Activated CD4-positive, CD25-positive, alpha-beta regulatory T cell (primary cell): ENCODE measurements at places on chromosomes 5 and 9.
A peak's percentile ranks its signal among the peaks of the same experiment; 100 is the strongest.

DNA sequence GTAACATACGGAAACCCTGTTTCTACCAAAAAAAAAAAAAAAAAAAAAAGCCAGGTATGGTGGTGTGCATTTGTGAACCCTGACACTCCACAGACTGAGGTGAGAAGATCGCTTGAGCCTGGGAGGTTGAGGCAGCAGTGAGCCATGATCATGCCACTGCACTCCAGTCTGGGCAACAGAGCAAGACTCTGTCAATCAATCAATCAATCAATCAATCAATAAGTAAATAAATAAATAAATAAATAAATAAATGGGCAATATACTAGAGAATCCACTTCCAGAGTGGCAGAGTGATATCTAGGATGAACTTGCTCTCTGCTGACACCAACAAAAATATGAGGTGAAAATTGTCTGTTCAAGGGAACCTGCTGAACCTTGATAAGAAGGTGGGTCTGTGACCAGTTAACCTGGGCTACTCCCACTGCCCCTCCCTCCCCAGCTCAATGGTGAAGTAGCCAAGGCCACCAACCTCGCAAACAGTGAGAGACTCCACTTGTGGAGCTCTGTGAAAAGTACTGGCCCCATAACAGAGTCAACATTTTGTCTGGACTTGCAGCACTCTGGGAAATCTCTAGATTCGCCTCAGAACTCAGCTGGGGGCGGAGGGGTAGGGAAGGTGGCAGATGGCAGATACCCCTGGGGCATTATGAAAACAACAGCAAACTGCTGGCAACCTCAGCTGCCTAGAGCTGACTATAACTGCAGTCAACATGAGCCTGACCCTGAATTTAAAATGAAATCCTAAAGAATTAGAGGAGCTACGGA, 163.7 kb downstream of the ROR2 start:
- no peak for DNase-seq

- DNase-seq, result no peak
These were observed 115.6 kb downstream of the WDR70 start for GRCh38 chr5:37494756-37495155.

GRCh38 chr9:14347406-14348122, 33.6 kb upstream of the NFIB start:
- DNase-seq, result no peak

GRCh38 chr5:95808013-95808685, 14.4 kb downstream of the GLRX start:
- DNase-seq, result no peak

- DNase-seq, result no peak
These were observed 535.7 kb upstream of the ACO1 start for GRCh38 chr9:31848505-31849285.

- no peak for DNase-seq
These were observed 77.2 kb downstream of the TSPAN17 start for GRCh38 chr5:176724472-176724871.

- DNase-seq, result no peak
These were observed 16.7 kb upstream of the UBQLN1 start for GRCh38 chr9:83724436-83724835.

GRCh38 chr9:113763429-113763828, 112.7 kb upstream of the ZNF618 start:
- DNase-seq, result no peak

GRCh38 chr9:73643379-73644013, 491.8 kb downstream of the ANXA1 start:
- DNase-seq, result no peak

DNA sequence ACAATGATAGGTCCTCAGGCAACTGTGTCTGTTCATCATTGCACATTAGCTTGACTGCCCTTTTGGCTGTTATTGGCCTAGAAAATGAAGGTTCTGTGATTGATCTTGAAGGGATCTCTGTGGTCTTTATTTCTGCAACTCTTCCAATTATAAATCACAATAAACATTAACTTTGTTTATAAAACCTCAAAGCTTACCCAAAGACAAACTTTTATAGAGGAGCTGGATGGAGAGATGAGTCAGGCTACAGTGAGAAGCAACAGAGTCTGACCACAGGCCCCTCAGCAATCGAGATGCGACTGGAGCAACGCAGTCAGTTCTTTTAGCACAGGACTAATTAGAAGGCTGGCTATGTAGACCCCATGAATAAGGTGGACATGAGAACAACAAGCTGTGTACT, 5.3 kb downstream of the MACROH2A1 start:
- no peak for DNase-seq

DNA sequence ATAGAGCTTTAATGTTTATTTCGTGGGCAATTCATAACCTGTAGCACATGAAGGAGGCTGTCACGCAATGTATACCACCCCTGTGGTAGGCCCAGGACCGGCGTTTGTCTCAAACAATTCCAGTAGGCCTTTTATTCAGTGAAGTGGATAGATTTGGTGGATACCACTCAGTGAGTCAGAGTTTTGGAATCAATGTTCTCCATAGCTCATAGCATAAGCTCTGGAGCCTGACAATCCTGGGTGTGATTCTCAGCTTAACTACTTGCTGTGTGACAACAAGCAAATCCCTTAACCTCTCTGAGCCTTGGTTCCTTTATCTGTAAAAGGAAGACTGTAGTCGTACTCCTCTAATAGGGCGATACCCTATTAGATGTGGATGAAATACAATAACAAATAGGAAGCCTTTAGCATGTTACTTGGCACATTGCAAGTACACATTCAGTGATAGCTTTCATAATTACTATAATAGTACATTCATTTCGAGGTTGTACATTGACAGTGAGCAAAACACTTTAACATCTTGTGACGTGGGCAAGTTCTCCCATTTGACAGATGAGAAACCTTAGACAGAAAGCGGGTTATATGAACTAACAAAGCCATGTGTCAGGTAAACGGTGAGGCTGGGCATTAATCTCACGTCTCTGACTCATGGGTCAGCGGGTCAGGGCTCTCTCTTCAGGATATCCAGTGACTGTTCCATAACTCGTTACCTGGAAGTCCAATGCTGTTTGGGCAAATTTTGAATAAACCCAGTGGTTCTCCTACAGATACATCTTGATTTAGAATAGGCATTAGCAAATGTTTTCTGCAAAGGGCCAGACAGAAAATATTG, 130.8 kb downstream of the C9orf152 start:
- DNase-seq, result no peak

- DNase-seq, result no peak
These were observed 57.4 kb upstream of the ADRA1B start for GRCh38 chr5:159858871-159859270.

DNA sequence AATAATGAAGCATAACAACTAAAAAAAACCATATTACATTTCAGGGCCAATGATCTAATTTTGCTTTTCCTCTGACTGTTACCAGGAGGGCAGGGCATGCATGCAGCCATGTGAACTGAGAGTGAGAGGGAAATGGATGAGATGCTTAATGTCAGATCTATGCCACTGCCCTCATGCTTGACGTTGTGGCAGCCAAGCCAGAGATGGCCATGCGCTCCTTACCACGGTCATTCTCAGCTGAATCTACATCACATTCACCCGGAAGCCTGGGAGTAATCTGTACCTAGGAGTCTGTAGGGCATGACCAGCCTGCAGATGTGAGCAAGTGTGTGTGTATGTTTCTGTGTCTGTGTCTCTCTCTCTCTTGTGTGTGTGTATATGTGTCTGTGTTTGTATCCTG, 183.7 kb downstream of the KDM4C start:
- no peak for DNase-seq

GRCh38 chr5:32559921-32560320, 25.4 kb upstream of the SUB1 start:
- DNase-seq, result no peak

DNA sequence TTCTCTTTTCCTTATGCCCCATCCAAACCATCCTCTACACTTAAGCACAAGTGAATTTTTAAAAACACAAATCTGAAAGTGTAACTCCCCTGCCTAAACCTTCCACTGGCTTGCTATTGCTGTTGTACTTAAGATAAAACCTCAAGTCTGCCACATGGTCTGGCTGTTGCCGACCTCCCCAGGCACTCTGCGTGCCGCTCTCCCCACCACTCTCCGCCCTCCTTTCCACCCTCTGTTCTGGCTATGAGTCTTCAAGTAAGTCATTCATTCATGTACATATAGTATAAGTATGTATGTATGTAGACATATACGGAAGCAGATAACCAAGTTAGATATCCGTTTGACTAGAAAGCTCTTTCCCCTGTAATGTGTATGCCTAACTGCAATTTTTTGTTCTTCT, 94.7 kb upstream of the ANKRD55 start:
- DNase-seq, result peak; percentile 17

DNA sequence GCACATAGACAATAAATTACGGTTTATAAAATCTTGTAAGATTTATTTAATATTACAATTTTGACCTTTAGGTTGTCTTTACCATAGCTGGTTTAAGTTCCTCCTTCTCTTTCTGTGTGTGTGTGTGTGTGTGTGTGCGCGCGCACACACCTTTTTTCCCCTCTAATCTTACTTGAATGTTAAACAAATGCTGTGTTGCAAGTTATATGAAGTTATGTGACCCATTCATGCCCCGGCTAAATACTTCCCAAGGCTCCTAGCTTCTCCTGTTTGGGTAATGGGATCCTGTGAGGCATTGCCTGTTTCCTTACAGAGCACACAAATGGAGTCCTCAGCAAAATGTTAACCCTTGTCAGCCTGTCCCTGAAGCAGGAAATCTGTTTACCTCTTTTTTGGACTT, 125.6 kb upstream of the ZNF608 start:
- no peak for DNase-seq

DNA sequence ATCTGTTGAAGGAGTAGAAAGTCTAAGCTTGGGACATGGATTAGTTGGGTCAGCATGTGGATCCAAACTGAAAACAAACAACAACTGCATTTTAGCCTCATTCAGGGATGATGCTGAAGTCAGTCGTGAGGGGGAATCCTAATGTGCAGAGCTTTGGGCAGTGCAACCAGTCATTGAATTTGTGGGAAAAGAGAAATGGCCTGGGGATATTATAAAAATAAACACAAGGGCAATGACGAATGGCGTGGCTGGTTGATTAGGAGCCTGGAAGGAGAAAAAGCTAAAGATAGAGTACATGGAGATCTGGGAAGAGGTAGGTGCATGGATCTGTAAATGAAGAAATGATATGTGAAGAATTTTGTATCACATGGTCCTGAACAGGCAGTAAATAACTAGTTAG, 477.6 kb downstream of the TLE1 start:
- DNase-seq, result no peak

DNA sequence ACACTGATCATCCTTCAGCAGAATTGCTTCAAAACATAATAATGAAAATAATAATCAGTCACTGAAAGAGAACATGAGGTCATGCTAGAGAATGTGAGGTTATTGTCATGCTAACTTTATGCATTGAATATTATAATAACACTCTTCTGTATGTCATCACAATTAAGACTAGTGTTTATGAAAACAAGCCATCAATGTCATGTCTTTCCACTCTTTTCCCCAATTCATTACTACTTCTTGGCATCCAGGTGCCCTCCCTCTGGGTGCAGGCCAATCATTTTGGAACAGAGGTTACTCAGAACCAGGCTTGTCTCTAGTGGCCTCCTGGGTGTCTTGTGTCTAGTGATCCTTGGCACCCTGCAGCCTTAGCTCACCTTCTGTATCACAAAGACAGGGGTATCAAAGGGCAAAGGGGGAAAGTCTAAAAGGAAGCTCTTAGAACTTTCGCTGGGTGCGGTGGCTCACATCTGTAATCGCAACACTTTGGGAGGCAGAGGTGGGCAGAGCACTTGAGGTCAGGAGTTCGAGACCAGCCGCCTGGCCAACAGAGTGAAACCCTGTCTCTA, 217.6 kb upstream of the PIK3R1 start:
- no peak for DNase-seq

GRCh38 chr5:75242067-75242466, 5.4 kb upstream of the ANKRD31 start:
- DNase-seq, result no peak

- DNase-seq, result no peak
These were observed 321.6 kb upstream of the CD180 start for GRCh38 chr5:67518227-67518626.

DNA sequence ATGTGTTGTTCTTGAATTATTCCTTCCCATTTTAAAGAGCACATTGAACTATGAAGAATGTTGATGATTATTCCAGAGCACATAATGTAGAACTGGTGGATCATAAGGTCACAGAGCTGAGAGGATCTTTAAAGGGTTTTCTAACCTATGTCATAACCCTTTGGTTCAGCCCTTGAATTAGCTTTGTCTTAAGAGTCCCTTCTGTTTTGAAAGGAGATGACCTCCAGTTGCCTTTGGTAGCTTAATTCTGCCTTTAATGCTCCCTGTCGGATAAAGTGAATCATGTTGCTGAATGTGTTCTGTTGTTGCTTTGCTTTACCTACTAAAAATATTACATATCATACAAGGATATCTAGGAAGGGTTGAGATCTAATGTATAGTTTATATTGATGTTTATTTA, 99.1 kb upstream of the PRRC1 start:
- DNase-seq, result no peak

GRCh38 chr9:98259791-98260190, 4.3 kb upstream of the TBC1D2 start:
- no peak for DNase-seq

DNA sequence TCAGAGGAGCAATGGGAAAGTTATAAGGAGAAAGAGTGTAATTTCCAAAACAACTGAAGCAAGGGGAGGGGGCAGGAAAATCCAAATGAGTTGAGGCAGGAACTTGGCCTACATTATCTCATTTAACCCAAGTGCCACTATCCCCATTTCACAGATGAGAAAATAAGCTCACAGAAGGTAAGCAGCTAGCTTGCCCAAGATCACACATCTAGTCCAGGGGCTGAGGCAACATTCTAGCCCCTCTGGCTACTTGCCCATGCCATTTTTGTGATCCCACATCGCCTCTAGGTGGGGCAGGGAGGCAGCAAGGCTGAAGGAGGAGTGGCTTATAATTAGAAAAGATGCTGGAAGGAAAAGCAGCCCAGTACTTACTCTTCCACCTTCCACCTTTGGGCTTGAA, 2.6 kb upstream of the PSIP1 start:
- no peak for DNase-seq

GRCh38 chr5:5089895-5090649, 50.1 kb upstream of the ADAMTS16 start:
- no peak for DNase-seq

DNA sequence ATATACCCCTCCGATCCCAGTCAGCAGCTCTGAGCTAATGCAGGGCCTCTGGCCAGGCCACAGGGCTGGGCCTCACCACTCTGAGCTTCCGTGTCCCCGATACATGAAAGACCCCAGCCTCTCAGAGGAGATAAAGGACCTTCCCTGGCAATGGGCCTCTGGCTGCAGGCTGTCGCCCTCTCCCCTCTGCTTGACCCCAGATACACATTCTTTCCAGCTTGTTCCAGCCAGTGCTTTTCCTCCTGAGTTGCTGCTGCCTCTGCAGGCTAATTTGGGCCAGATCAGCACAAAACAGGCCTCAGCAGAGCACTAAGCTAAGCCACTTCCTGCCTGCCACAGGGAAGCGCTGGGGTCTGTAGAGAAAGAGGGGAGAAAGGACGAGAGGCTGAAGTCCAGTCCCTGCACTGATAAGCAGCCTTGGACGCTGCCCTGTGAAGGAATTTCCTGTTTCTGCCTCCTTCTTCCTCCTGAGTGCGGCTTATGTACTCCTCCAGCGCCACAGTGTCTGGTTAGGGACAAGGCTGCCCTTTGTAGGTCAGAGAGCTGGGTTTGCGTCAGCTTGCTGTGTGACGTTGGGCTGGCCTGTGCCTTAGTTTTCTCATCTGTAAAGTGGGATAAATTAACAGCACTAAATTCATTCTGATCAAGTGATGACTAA, 73.0 kb upstream of the IL17B start:
- DNase-seq, result no peak
